Articular chondrocyte of knee joint (primary cell): ENCODE measurements at places on chromosomes 2 and 18. TPM values are rescaled to one million over a fixed set of nuclear protein-coding genes. Genes with fewer than 3 reads are reported as not detected.

The MAPK4 gene
- total RNA-seq = not detected in 2 replicates

The GCG gene
- total RNA-seq = not detected in 2 replicates

The PRKCE gene
- total RNA-seq = 9.8 and 12.1 TPM in 2 replicates

The RGPD4 gene
- under 0.01 TPM in 1 of 2 replicates, not detected in the other for total RNA-seq

The LHCGR gene
- total RNA-seq = 0.32 and 0.39 TPM in 2 replicates

The RPL31 gene
- 992 and 1,315 TPM in 2 replicates for total RNA-seq

The PSMD14 gene
- 72.3 and 73.2 TPM in 2 replicates for total RNA-seq

The FEV gene
- total RNA-seq = not detected in 2 replicates

The SPP2 gene
- total RNA-seq = not detected in 2 replicates

The CCDC102B gene
- total RNA-seq = 1.3 and 1.6 TPM in 2 replicates

The CELF4 gene
- total RNA-seq = not detected in 2 replicates

The PRKAG3 gene
- 0.11 and 0.39 TPM in 2 replicates for total RNA-seq

The MSTN gene
- total RNA-seq = 0.13 and 0.32 TPM in 2 replicates

The CDH20 gene
- total RNA-seq = not detected in 2 replicates

The BCL2L11 gene
- 4.6 and 7.2 TPM in 2 replicates for total RNA-seq

The KLHL14 gene
- not detected in 2 replicates for total RNA-seq

The LYG2 gene
- not detected in 2 replicates for total RNA-seq

The SERPINB3 gene
- not detected in 2 replicates for total RNA-seq

The PGAP1 gene
- 11.2 and 12.9 TPM in 2 replicates for total RNA-seq

The LIPG gene
- 0.32 and 0.39 TPM in 2 replicates for total RNA-seq

The CNGA3 gene
- total RNA-seq = 0.43 TPM in 1 of 2 replicates, not detected in the other

The ODC1 gene
- total RNA-seq = 160 and 164 TPM in 2 replicates

The PLB1 gene
- total RNA-seq = 3.0 and 4.1 TPM in 2 replicates

The CNDP1 gene
- 0.11 and 0.26 TPM in 2 replicates for total RNA-seq

The SAG gene
- not detected in 2 replicates for total RNA-seq
